ENCODE measurements at places on chromosomes 1 and 21.
A peak's percentile ranks its signal among the peaks of the same experiment; 100 is the strongest.

GRCh38 chr1:223712850-223713474 is 623 bp downstream of the CAPN2 start:
- peak; percentile 31 for DNase-seq

GRCh38 chr1:182376936-182377574 is 14.5 kb downstream of the GLUL start:
- DNase-seq = no peak

DNA sequence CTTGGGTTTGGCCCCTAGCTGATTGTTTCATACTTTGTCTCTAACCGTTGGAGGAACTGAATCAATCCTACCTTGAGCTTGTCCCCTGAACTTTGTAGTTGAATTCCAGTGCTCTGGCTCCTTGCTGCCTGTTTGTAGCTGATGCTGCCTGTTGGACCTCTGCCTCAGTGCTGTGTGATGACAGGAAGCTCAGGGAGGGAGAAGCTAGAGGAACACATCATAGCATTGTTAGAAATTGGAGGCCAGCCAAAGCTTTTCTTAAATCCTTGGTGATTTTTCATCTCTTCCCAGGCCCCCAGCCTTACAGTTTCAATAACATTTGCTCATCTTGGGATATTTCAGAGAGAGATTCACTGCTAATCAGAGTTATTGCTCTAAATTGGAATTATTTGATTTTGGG is 34.0 kb downstream of the MACF1 start:
- no peak for DNase-seq

GRCh38 chr1:31647106-31647505 is 2.4 kb upstream of the PEF1 start:
- DNase-seq = no peak

- no peak for DNase-seq
Measured at GRCh38 chr1:77655431-77655974, 27.0 kb downstream of the ZZZ3 start.

DNA sequence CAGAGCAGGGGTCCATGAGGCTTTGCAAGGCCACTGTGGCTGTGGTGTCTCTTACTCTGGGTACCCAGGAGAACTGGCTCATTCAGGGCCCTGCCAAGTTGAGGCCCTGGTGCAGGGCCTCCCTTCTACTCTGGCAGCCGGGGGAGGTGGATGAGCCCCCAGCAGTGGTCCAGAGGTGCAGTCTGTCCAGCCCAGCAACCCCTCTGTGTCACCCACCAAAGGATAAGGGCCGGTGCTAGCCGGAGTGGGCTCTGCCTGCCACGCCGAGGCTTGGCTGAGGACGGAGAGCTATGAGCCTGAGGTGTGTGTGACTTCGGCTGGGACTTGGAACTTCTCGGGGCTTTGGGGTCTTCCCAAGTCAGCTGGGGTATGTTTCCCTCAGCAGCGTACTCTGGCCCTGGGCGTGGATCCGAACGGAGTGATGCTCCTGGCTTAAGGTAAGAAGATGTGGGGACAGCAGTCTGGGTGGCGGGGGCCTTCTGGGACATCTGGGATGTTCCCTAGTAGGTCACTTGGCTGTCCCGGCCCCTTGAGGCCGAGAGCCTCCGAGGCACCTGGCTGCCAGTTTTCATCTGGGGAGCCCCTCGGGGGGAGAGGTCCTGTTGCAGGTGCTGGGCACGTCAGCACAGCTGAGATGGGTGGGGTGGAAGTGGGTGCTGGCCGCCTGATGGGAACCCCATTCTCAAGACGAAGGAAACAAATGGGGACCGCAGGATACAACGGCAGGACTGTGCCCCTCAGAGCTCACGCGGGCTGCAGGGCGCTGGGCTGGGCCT is 25.9 kb downstream of the RUNX3 start:
- no peak for DNase-seq

DNA sequence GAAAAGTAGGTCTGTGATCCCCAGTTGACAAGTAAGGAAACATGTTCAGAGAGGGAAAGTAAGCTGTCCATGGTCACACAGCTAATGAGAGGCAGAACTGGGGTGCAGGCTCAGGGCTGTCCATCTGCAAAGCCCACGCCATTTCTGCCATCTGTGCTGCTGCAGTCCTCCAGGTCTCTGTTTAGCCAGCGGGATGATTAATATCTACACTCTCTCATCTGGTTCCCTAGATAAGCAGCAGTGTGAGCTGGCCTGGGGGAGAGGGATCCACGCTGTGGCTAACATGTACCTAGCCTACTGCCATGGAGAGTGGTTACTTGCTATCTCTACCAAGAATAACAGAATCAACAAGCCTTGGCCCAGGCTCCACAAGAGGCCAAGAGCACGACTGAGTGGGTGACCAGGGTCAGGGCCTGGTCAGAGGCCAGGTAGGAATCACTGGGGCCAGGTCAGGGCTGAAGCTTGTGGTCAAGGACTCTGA is 75.2 kb downstream of the TRABD2B start:
- DNase-seq = no peak

DNA sequence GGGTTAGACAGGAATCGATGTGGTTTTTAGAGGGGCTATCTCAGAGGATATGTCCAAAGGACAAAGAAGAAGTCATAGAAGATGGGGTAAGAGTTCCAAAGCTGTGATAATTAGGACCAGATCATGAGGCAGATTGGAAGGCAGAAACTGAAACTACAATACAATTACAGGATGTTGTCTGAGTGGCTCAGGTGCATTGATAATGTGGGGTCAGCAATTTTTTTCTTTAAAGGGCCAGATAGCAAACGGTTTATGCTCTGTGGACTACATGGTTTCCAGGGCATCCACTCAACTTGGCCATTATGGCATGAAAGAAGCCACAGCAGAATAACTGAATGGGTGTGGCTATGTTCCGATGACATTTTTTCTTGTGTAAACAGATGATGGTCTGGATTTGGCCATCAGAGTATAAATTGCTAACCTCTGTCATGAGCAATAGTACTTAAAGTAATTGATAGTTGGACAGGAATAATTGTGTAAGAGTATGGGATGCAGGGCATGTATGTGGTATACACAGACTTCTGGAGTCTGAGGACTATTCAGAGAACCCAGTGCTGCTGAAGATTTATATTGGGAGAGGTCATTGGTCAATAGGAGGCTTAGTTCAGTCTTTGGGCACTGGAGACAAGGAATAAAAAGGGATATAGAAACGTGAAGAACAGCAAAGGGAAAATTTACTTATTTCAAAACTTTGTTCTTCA is 198.4 kb upstream of the ADGRL4 start:
- no peak for DNase-seq

GRCh38 chr1:160091666-160092223 is 6.7 kb downstream of the IGSF8 start:
- DNase-seq = no peak
